BJ (cell line): ENCODE measurements at places on chromosomes 4 and X.

DNA sequence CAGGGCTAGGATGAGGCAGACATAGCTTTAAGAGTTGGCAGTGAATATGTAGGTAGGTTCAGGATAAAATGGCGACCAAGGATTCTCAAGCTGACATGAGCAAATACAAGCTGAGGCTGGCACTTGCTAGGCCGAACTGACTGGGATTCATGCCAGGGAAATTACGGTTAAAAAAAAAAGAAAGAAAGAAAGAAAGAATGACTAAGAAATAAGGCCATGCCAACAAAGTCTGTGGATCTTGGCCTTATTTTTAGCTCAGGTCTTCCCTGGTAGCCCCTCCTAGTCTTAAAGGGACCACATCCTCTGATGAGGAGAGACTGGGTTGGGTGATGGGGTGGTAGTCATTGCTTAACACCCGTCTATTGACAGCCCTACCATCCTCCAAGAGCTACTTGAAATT is 64.4 kb upstream of the KLHL13 start:
- DNase-seq, result no peak

DNA sequence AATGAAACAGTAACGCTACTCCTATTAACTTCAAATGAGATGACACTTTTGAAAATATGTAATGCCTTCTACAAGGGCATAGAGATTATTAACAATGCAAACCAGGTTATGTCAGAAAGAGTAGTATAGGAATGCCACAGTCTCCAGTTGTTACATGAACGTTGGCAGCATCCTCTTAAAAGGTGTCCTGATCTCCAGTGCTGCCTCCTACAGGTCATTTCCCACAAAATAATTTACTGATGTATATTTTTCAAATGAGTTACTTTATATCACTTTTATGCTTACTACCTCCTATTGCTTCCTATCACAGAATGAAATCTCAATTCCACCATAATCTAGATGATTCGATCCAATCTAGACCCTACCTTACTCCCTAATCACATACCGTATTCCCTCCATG is 195.2 kb upstream of the EPHA5 start:
- DNase-seq, result no peak

DNA sequence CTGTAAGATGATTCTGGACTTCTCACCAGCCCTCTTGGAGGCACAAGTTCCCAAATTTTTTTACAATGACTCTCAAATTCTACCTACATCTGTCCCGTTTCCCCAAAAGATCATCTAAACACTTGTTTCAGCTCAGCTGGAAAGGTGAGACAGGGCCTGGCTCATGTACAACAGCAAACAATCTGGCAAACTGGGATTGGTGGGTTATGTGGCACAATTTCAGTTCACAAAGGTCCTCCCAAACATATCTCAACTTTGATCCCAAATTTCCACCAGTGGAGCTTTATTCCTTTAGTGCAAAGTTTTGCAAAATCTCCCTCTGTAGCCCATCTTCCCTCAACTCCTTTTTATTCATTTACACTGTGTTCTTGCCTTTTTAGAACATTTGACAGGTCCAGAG is 207.1 kb downstream of the ENOX2 start:
- DNase-seq, result no peak

- DNase-seq, result no peak
These were observed 1.4 kb downstream of the SEL1L3 start for GRCh38 chr4:25861280-25861950.

GRCh38 chr4:2141762-2142451 is 82.8 kb downstream of the NAT8L start:
- DNase-seq, result no peak

GRCh38 chr4:1556541-1557220 is 127.4 kb downstream of the FAM53A start:
- DNase-seq, result no peak

DNA sequence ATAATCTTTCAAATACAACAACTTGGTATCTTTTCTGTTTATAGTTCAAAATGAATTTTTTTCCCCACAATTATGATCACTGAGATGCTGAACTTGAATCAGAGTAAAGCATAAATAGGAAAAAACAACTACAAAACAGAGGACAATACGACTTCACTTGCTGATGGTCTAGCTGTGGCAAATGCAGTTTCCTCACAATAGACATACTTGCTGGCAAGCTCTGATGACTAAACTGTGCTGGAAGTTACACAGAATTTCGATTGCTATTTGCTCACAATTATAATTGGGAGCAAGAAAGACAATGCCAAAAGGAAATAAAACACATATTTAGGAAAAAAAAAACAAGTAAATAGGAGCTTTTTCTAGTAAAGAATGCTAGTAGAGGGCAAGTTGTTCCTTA is 14.7 kb downstream of the VEGFC start:
- DNase-seq, result no peak

GRCh38 chr4:165079476-165079875 is 25.8 kb downstream of the TRIM75 start:
- no peak for DNase-seq

DNA sequence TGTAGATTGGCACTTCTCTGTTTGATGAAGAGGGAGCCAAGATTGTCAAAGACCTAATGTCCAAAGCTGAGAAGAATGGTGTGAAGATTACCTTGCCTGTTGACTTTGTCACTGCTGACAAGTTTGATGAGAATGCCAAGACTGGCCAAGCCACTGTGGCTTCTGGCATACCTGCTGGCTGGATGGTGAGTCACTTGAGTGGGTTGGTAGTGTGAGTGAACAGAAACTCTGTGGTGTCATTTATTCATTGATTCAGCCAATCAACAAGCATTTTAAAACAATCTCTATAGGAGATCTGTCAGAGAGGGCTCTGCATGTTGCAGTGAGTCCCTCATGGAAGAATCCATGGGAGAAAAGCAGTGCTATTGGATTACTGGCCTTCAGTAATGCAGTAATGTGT is 16.3 kb downstream of the TAF9B start:
- no peak for DNase-seq

DNA sequence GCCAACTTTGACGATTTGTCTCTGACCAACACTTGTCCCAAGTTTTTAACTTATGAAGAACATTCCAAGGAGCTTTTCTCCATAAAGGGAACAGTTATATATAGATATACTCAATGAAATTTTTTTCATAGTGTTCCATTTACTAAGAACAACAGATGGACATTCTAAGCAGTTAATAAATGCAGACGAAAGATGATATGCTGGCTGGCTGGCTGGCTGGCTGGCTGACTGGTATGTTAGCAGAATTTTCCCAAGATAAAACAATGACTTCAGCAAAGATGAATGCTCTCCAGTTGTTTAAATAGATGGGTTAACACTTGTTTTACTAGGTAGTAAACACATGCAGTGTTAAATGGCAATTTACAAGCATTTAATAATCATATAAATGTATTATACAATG is 62.2 kb downstream of the SPANXN3 start:
- no peak for DNase-seq

DNA sequence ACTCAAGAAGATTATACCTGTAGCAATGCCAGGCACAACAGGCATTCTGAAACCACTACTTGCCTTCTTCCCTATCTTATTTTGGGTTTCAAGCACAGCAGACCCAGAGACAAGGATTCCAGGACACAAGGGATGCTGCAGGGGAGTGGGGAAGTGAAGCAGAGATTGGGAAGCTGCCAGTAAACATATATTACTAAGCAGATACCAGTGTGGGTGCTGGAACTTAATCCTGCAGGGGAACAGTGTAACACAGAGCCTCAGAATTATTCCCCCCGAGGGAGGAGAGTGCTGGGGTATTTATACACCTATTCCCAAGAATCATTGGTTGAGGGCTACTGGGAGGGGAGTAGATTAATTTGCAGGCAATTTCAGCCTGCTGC is 33.3 kb upstream of the MAML3 start:
- DNase-seq, result no peak

- DNase-seq, result no peak
These were observed 318.6 kb upstream of the FAT1 start for GRCh38 chr4:187042251-187042650.

DNA sequence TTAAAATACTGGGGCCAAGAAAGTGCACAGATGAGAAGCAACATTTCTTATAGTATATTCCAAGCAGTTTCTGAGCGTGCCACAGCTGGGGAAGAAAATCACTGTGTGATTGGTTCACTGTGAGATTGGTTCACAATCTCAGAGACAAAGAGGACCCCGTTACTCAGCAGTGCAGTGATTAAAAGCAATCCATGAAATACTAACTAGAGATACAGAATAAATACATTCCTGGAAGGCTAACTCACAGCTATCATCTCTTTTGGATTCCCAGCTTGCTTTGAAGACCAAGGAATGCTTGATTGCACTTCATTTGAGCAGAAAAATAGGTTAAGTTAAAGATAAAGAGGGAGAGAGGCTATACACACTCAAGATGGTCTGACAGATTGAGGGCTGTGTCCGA is 132.1 kb upstream of the RAPGEF2 start:
- no peak for DNase-seq
